Prostate gland (tissue), 2 donors: ENCODE measurements at places on chromosomes 16 and 17. TPM values are rescaled to one million over a fixed set of nuclear protein-coding genes. Genes with fewer than 3 reads are reported as not detected.
A peak's percentile ranks its signal among the peaks of the same experiment; 100 is the strongest.

DNA sequence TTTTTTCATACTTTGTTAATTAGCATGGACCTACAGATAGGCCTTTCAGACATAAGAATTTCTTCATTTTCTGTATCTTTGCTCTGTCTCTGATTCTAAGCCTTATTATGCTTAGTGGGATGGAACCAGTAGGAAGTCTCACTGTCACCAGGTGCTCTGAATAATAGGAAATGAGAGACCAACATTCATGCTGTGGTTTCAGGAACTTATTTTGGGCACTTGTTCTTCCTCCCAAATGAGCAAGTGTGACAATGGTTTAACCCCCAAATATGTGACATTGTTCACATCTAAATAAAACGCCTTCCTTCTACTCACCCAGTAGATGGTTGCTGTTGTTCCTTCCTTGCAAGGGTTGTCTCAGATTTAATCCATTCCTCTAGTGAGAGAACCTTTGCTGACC, 100.2 kb downstream of the SYCE1L start:
- H3K36me3 ChIP-seq = no peaks in the 10 kb centered on the region
- H3K27me3 ChIP-seq = no peaks in the 10 kb centered on the region
- H3K4me1 ChIP-seq = no peaks in the 10 kb centered on the region
- H3K27ac ChIP-seq = no peak overlapping the region
- H3K4me3 ChIP-seq = no peak overlapping the region

DNA sequence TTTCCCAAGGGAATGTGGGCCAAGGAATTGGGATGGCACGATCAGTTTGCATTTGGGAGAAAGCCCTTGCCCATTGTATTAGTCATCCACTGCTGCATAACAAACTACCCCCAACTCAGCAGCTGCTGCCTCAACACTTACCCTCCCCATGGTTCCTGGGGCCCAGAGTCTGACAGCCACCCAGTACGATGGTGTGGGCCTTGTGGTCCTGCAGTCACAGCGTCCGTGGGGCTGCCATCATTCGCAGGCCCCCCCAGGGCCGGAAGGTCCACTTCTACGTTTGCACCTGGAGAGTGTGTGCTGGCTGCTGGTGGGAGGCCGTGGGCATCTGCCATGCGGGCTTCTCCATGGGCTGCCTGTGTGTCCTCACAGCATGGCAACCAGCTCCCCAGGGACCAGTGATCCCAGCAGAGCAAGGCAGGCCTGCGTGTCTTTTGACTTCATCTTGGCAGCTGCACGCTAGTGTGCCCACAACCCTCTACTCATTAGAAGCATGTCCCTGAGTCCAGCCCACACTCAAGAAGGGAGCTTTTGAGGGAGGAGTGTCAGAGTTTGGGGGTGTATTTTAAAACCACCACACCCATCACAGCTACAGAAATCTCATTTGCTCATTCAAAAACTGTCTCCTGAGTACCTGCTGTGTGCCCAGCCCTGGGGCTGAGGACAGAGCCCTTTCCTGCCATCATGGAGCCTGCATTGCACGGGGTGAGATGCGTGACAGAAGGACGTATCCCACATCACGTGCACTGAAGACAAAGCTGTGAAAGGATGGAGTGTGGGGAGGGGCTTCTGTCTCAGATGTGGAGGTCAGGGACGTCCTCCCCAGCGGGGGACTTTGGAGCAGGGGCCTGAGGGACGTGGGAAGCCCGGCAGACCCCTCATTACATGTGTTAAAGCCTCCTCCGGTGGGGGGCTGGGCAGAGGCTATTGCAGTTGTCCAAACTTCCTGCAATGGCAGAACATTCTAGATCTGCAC, 185.0 kb upstream of the ZNF469 start:
- H3K4me3 ChIP-seq = no peak overlapping the region
- H3K36me3 ChIP-seq = no peaks in the 10 kb centered on the region
- H3K27me3 ChIP-seq = no peaks in the 10 kb centered on the region
- H3K27ac ChIP-seq = no peak overlapping the region
- DNase-seq = no peak

The MYH13 gene
- not detected for total RNA-seq

The TBX6 gene
- total RNA-seq = 2.5 TPM

DNA sequence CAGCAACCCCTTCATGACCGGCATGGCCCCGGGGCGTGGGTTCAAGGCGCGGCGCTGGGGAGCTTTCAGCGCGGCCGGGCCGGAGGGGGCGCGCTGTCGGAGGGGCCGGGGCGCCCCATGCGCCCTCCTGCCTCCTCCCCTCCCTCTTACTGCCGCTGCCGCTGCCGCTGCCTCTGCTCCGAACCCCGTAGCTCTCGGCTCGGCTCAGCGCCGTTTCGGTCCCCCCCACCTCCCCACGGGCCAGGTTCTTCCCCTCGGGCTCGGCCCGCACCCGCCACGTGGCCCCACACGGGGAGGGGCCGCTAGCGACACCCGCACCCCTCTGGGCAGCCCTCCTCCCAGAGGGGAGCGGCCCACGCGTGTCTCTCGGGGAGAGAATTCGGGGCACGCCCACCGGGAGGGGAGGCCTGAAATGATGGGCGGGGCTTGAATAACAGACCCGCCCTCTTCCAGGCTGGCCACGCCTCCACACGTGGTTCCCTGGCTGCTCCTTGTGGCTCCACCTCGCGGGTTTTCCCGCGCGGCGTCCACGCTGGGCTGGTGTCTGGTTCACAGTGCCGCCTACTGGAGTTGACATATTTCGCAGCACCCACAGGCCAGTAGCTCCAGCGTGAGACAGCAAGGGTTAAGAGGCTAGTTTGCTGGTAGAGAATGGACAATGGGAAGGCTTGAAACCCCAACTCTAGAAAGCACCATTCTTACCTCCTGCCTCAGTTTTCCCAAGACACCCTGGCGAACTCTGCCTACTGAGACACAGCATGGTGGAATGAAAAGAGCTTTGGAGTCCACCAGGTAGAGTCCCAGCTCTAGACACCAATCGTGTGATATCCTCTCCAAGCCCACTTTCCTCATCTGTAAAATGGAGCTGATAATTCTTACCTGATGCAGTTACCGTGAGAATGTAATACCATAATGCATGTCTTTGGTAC, at the start of gene KCNH4:
TSS of gene KCNH4 (minus strand) at position 221 of the 929 bp plus-strand sequence. CDS start at position 24, 197 bp downstream.
- no peaks in the 10 kb centered on the region for H3K36me3 ChIP-seq
- DNase-seq = peak; percentile 38
- no peak within 1 kb of the TSS for H3K4me3 ChIP-seq
- peaks cover 4% of the 10 kb centered on the region for H3K4me1 ChIP-seq

DNA sequence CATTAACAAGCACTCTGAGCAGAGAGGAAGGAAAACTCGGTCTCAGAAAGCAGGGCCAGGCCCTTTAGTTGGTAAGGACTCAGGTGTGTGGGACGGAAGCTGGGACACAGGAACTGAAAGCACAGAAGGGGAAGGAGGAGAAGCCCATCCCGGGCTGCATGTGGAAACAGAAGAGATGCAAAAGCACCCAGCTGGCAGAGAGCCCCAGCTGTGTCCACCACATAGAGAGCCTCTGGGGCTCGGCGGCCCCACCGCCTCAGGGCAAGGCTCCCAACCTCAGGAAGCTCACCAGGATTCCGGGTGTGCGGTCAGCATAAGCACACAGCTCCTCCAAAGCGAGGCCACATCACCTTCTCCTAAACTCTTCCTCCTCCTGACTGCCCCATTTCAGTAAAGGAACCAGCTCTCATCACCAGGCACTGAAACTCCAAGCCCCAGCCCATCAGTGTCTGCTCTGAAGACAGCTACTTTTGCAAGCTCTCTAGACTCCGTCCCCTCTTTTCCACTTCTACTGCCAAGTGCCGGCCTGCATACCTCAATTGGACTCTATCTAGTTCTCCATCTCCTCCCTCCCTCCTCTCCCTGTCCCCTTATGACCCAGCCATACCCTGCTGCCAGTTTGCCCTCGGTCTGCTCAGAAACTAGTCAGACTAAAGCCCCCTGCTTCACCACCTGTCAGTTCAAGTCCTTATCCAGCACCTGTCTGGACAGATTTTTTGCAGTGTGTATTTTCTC, 6.0 kb downstream of the ST3GAL2 start:
- H3K36me3 ChIP-seq = no peaks in the 10 kb centered on the region
- H3K4me3 ChIP-seq = no peak overlapping the region
- peak overlapping the region; percentile 1 for H3K27ac ChIP-seq

DNA sequence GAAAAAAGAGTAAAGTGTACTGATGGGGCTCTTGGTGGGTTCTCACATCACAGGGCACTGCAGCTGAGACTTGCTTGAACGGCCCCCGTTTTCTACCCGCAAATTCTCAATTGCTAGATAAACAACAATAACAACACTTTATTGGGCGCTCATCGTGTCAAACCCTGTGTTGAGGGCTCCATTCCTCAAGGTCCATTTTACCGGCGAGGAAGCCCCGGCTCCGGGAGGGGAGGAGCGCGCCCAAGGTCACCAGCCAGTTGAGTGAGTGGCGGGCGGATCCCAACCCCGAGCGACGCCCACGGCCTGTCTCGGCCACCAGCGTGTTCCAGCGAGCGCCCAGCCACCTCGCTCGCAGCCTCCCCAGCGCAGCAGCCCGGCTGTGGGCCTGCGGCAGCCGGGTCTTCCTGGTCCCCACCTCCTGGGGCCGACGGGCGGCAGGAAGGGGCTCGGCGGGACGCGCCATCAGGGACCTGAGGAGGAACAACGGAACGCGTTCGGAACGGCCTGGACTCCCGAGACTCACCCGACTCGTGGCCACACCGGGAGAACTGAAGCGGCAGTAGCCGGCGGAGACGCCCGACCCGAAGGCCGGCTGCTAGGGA, 373 bp downstream of the CMC2 start:
- peaks cover 11% of the 10 kb centered on the region for H3K4me1 ChIP-seq
- H3K4me3 ChIP-seq = peak overlapping the region; percentile 99
- peak; percentile 61 for DNase-seq
- H3K27me3 ChIP-seq = no peaks in the 10 kb centered on the region
